Activated CD8-positive, alpha-beta memory T cell treated with anti-CD3 and anti-CD28 coated beads for 4 hours (primary cell): ENCODE measurements at places on chromosomes 7 and 10.

DNA sequence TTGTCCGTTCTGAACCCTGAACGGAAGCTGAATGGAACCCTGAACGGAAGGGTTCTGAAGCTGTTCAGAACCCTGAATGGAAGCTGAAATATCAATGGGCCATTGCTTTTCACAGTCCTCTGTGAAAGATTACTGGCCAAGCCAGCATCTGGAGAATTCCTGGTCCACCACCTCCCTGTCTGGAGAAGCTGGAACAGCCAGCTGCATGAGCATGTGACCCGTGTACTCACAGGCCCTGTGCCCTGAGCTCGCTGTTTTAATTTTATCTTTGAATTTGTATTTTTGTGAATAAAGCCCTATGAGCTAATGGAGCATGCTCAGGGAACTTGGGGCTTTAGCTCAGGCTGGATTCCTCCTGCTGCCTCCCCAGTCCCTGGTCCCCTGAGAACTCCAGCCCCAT is 37.2 kb downstream of the HTRA1 start:
- no peak for DNase-seq

- no peak for DNase-seq
Observed at GRCh38 chr10:21989453-21990154, 13.9 kb downstream of the DNAJC1 start.

DNA sequence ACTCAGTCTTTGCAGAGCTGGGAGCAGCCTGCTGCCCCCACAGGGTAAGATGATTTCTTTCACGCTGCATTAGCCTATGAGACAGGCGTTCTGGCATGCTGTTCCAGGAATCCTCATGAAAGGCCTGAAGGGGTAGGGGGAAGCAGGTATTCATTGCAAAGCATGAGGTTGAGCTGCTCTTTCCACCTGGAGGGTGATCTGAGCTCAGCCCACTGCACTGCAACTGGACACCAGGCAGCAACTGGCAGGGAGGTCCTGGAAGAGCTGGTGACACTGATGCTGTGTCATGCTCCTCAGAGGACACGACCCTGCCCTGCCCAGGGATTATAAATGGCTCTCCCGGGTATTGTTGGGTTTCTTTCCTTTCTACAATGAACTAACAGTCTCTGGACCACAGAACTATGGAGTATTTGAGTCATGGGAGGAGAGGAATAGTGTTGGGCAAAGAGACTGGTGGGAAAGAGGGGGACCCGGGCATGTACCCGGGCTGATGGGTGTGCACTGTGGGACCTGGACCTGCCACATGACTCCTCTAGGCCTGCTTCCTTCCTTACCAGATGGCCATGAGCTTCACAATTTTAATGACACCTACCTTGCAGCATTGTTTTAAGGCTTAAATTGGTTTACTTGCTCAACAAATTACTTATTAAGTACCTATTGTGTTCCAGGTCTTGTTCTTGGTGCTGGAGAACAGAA is 24.3 kb downstream of the SLC25A28 start:
- DNase-seq = no peak

DNA sequence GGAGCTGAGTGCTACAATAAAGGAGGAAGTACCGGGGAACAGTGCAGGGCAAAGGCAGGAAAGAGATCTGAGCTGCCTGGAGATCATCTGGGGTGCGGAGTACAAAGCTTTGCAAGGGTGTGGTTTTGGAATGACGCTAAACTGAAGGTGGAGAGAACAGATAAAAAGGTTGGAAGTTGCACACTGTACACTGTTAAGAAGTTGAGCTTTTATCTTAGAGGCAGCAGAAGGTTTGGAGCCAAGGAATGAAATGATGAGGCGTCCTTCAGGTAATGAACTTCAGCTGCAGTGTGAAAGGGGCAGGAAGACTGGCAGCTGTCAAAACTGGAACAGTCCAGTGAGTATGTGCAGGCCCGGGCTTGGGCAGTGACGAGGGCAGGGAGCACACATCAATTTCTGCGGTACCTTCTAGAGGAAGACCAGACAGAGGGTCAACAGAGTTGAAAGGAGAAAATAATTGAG is 7.2 kb upstream of the ANKRD61 start:
- DNase-seq = no peak
